ENCODE measurements at places on chromosomes 12 and 14.

DNA sequence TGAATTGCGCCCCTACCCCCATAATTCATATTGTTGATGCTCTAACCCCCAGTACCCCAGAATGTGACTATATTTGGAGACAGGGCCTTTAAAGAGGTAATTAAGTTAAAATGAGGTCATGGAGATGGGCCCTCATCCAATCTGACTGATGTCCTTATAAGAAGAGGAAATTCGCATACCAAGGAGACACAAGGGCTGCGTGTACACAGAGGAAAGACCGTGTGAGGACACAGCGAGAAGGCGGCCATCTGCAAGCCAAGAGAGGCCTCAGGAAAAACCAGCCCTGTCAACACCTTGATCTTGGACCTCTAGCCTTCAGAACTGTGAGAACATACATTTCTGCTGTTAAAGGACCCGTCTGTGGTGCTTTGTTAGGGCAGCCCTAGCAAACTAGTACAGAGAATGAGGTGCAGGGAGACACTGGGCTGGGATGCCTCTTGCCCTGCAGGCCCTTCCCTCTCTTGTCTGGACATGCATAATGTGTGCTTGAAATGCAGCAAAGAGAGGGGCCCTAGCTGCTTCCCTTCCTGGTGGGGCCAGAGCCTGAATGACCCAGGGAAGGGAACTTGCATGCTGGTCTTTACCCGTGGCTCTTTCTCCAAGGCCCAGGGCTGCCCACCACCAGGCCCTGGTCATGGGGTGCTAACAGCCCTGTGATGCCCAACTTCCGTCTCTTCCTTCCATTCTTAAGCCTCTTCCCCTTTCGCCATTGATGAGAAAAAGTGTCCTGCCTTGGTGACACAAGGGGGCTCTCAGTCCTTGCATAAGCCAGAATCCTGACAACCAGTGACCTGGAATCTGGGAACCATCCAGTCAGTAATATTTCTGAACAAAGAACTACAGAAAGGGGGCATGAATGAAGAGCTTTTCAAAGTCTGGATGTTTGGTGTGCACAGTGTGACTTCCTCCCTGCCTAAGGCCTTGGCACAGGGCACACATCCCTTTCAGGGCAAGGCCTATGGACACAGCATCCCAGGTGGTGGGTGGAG, 50.0 kb upstream of the GPATCH2L start:
- no peak for DNase-seq
- no peak overlapping the region for H3K27ac ChIP-seq
- H3K27me3 ChIP-seq = peaks cover 2% of the 10 kb centered on the region
- H3K4me1 ChIP-seq = no peaks in the 10 kb centered on the region
- no peak overlapping the region for H3K4me3 ChIP-seq

GRCh38 chr12:47209014-47209413, 129.3 kb upstream of the AMIGO2 start:
- peaks cover 17% of the 10 kb centered on the region for H3K4me1 ChIP-seq
- H3K27me3 ChIP-seq = no peaks in the 10 kb centered on the region
- H3K36me3 ChIP-seq = peaks cover 14% of the 10 kb centered on the region
- DNase-seq = no peak
- H3K4me3 ChIP-seq = no peak overlapping the region

DNA sequence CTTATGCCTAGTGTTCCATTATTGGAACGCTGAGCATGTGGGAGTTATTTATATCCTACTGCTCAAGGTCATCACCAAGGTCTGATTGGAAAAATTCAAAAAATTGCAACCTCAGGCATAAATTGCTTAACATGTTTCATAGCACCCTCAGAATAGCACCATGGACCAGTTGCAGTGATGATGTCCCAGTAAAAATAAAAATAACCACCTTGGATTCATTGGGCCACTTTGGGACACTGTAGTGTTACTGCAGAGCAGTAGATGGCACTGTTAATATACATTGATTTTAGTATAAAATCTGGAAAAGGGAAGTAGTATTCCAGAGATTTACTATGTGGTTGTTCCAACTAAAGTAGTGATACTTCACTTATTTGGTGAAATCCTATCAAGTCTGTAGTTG, 31.0 kb upstream of the PTCSC3 start:
- no peak overlapping the region for H3K27ac ChIP-seq
- no peak for DNase-seq
- no peaks in the 10 kb centered on the region for H3K4me1 ChIP-seq
- H3K4me3 ChIP-seq = no peak overlapping the region

- H3K36me3 ChIP-seq = no peaks in the 10 kb centered on the region
- no peak for DNase-seq
- no peaks in the 10 kb centered on the region for H3K4me1 ChIP-seq
- H3K4me3 ChIP-seq = no peak overlapping the region
Measured at GRCh38 chr14:72665259-72665658, 228.6 kb downstream of the DPF3 start.

DNA sequence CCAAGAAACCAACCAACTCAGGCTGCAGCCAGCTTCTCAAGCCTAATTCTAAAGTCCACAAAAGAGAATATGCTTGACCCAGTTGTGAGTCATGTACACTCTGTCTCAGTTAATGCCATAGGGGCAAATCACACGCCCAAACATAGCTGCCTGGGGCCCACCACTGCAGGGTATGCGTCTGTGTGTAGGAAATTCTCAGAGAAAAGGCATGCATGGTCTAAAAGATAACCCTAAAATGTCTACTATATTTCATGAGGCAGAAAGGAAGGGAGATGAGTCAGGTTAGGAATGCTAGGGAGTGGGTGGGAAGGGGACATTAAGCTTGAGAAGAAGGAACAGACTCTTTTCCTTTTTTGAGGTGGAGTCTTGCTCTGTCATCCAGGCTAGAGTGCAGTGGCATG, 22.3 kb upstream of the SPTLC2 start:
- DNase-seq = no peak
- H3K27ac ChIP-seq = no peak overlapping the region
- H3K4me1 ChIP-seq = peaks cover 14% of the 10 kb centered on the region
- H3K27me3 ChIP-seq = no peaks in the 10 kb centered on the region
- no peaks in the 10 kb centered on the region for H3K36me3 ChIP-seq
- H3K4me3 ChIP-seq = no peak overlapping the region

DNA sequence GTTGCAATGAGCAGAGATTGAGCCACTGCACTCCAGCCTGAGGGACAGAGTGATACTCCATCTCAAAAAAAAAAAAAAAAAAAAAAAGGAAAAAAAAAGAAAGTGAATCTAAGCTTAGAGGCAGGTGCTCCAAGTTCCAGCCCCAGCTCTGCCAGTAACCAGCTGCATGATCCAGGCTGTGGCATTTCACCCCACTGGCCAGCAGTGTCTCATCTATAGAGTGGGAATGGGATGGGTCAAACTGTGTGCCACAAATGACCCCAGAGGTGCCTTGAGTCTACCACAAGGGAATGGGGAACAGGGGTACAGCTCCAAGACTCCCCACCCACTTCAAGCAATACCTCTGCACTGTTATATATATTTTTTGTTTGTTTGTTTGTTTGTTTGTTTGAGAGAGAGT, 5.0 kb downstream of the PLEKHD1 start:
- H3K36me3 ChIP-seq = no peaks in the 10 kb centered on the region
- no peaks in the 10 kb centered on the region for H3K4me1 ChIP-seq
- H3K27ac ChIP-seq = no peak overlapping the region
- peaks cover 19% of the 10 kb centered on the region for H3K27me3 ChIP-seq
- H3K4me3 ChIP-seq = no peak overlapping the region
- DNase-seq = no peak

DNA sequence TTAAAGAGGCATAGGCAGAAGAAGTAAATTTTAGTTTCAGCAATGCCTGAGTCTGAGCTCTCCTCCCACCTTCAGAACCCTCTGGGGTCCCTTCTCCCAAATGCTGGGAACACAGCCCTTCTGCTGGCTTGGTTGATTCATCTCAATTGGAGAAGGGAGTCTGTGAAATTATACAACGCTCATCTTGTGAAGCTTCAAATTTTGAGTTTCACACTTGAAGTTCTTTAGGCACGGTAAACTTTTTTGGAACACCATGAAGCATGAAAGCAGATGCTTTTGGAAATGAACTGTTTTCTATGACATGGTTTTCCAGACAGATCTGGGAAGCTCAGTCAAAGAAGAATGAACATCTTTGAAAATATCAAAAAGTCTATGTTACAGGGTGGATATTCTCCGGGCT, 69.9 kb downstream of the TBK1 start:
- no peaks in the 10 kb centered on the region for H3K4me1 ChIP-seq
- no peak overlapping the region for H3K27ac ChIP-seq
- H3K36me3 ChIP-seq = no peaks in the 10 kb centered on the region
- no peaks in the 10 kb centered on the region for H3K27me3 ChIP-seq
- H3K4me3 ChIP-seq = no peak overlapping the region

- no peak overlapping the region for H3K4me3 ChIP-seq
- no peaks in the 10 kb centered on the region for H3K27me3 ChIP-seq
- H3K36me3 ChIP-seq = no peaks in the 10 kb centered on the region
- no peak overlapping the region for H3K27ac ChIP-seq
- no peak for DNase-seq
Measured at GRCh38 chr14:80352471-80352870, 141.2 kb upstream of the DIO2 start.

GRCh38 chr14:37257501-37258070, 59.8 kb downstream of the MIPOL1 start:
- no peaks in the 10 kb centered on the region for H3K36me3 ChIP-seq
- DNase-seq = no peak
- H3K27ac ChIP-seq = no peak overlapping the region
- no peaks in the 10 kb centered on the region for H3K4me1 ChIP-seq
- no peak overlapping the region for H3K4me3 ChIP-seq
- H3K27me3 ChIP-seq = no peaks in the 10 kb centered on the region

- H3K27me3 ChIP-seq = no peaks in the 10 kb centered on the region
- peak overlapping the region; percentile 81 for H3K27ac ChIP-seq
- H3K36me3 ChIP-seq = peaks cover 94% of the 10 kb centered on the region
- peaks cover 72% of the 10 kb centered on the region for H3K4me1 ChIP-seq
- peak overlapping the region; percentile 30 for H3K4me3 ChIP-seq
- no peak for DNase-seq
Measured at GRCh38 chr14:22517117-22517720, 71.8 kb downstream of the DAD1 start.

- H3K27ac ChIP-seq = no peak overlapping the region
- no peaks in the 10 kb centered on the region for H3K27me3 ChIP-seq
- no peaks in the 10 kb centered on the region for H3K4me1 ChIP-seq
- no peak for DNase-seq
Measured at GRCh38 chr12:77032406-77032805, 33.0 kb downstream of the E2F7 start.

DNA sequence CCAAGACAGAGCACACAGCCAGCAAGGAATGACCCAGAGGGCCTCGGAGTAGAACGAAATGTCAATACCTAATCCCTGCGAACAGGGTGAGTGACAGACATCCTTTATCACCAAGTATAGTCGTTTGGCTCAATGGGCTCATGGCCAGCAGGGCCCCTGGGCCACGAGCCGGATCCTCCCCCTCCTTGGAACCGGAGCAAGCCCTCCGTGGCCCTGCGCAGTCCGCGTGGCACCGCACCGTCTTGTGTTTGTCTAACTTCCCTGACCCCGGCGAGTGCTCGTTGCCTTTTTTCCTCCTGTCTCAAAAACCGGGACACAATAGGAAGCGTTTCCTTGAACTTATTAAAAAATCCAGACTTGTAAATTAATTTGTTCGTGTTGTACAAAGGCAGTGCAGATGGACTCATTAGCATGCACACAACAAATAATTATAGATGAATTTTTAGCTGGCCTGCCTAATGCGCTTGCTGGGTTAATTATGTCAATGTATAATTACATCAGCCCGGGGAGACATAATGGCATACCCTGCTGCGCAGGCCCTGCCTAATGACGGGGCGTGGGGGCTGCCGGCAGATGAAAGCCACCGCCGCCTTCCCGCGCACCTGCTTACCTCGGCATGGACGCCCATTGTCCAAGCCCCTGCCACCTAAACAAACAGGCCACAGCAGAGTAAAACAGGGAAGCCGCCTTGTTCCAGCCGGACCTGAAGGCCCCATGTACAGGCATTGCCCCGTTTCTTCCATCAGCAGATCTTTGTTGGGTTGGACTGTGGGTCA, 81.6 kb downstream of the PHETA1 start:
- no peak overlapping the region for H3K27ac ChIP-seq
- H3K4me3 ChIP-seq = no peak overlapping the region
- H3K27me3 ChIP-seq = no peaks in the 10 kb centered on the region
- H3K4me1 ChIP-seq = no peaks in the 10 kb centered on the region
- DNase-seq = no peak
- no peaks in the 10 kb centered on the region for H3K36me3 ChIP-seq

GRCh38 chr14:87975636-87976035, 17.3 kb downstream of the GALC start:
- DNase-seq = no peak
- no peaks in the 10 kb centered on the region for H3K36me3 ChIP-seq
- H3K27me3 ChIP-seq = no peaks in the 10 kb centered on the region
- no peak overlapping the region for H3K4me3 ChIP-seq
- H3K4me1 ChIP-seq = no peaks in the 10 kb centered on the region

DNA sequence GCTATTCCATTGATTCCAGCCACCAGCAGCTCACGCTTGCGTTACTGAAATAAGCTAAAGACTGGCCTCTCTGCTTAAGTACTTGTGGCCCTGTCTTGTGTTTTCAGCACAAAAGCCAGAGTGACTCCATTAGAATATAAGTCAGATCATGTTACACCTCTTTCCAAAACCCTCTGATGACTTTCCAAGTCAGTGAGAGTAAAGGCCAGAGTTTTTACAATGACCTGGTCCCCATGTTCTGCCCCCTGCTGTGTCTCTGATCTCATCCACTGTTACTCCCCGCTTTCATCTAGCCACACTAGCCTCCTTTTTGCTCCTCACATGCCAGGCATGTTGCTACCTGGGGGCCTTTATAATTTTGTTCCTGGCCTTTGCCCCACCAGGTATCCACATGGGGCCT, 6.9 kb upstream of the CKAP4 start:
- peaks cover 3% of the 10 kb centered on the region for H3K27me3 ChIP-seq
- no peaks in the 10 kb centered on the region for H3K36me3 ChIP-seq
- no peak for DNase-seq
- no peaks in the 10 kb centered on the region for H3K4me1 ChIP-seq
- H3K4me3 ChIP-seq = no peak overlapping the region

DNA sequence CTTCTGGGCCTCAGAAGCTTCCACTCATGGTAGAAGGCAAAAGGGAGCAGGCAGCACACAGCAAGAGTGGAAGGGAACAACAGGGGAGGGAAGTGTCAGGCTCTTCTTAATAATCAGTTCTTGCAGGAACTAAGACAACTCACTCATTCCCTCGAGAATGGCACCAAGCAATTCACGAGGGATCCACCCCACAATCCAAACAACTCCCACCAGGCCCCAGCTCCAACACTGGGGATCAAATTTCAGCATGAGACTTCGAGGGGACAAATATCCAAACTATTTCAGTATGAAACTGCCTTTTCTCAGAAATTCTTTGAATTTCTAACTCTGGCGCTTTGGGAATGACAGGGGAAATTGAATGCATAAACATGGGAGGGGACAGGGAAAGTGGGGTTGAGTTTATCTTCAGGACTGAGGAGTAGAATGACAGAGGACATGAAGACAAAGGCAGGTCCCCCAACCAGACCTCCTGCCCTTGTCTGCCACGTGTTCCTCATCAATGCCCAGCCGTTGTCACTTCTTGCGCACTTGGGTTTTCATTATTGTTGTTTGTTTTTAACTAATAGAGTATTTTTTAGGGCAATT, 24.6 kb upstream of the APOF start:
- no peaks in the 10 kb centered on the region for H3K36me3 ChIP-seq
- H3K27ac ChIP-seq = no peak overlapping the region
- no peaks in the 10 kb centered on the region for H3K27me3 ChIP-seq
- no peak overlapping the region for H3K4me3 ChIP-seq
- H3K4me1 ChIP-seq = no peaks in the 10 kb centered on the region
- DNase-seq = no peak
